H9 (cell line): ENCODE measurements at places on chromosomes 1 and 21. TPM values are rescaled to one million over a fixed set of nuclear protein-coding genes. Genes with fewer than 3 reads are reported as not detected.

DNA sequence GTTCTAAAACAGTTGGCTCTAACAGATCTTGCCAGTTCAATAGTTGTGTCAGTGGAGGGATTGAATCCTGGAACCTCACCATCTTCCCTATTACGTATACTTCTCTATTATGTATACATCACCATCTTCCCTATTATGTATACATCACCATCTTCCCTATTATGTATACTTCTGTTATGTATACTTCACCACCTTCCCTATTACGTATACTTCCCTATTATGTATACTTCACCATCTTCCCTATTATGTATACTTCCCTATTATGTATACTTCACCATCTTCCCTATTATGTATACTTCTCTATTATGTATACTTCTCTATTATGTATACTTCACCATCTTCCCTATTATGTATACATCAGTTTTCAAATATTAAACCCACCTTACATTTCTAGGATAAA lies 34.4 kb upstream of the HP1BP3 start:
- DNase-seq = no peak

DNA sequence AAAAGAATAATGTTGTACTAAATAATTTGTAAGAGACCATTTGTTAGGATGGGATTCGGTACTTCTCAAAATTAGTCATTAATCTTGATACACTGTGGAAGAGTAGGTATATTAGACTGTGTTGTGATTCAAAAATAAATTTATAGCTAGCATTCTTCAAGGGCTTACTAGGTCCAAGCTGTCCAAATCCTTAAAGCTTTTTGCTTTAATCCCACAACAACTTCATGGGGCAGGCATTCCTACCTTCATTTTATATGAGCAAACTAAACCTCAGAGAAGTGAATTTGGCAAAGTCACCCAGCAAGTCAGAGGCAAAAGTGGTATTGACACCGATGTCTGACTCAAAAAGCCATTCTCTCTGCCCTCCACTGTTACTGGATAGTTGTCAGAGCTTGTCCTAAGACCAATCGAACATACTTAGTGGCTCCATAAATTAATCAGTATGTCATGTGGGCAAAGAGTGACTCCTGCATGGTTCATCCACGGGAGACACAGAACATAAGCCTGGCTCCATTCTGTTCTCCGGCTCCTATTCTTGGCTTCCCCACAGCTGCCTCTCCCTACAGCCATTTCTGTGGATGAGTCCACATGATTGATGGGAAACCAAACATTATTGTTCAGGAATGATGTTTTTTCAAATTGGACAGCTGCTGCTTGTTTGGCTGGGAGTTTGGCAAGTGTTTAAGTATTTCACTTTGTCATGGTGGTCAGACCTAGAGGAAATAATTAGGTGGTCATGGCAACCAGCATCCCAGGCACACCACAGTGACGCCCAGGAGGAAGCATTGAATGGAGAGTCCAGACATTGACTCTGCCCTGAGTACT lies 133.4 kb upstream of the FGGY start:
- no peak for DNase-seq

GRCh38 chr1:22157359-22157966 lies 14.6 kb upstream of the WNT4 start:
- no peak for DNase-seq

GRCh38 chr1:221246067-221246466 lies 366.8 kb downstream of the HLX start:
- no peak for DNase-seq

DNA sequence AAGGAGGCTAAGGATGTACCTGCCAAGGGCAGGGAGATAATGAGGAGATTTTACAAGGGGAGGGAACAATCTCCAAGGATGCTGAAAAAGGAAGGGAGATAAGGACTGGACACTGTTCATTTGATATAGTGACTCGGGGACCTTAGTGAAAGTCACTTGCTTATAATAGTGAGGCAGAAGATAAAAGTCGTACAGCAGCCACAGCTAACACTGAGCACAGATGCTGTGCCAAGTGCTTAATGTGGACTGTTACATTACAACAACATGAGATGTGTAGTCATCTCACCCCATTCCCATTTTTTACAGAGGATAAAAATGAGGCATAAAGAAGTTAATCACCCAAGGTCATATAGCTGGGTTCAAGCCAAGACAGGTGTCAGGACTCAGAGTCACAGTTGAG lies 181.9 kb downstream of the FGGY start:
- no peak for DNase-seq

- DNase-seq = no peak
Observed at GRCh38 chr1:172359491-172359999, 60.9 kb upstream of the C1orf105 start.

DNA sequence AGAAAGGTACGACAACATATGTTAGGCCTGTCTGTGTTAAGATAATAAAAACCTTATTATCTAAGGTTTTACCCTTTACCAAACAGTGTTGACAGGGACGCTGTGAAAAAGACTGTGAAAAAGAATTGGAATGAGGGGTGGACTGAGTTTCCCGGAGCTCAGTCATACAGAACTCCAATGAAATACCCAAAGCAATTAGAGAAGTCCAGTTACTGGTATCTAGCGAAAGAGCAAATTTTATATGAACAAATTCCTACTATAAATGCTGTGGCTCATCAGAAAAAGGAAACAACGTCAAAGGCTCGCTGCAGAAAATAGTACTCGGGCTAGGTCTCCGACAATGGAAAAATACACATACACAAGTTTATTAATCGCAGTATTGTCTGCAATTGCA lies 708 bp upstream of the RBBP5 start:
- DNase-seq = no peak

- DNase-seq = no peak
Observed at GRCh38 chr1:8902765-8903164, 24.3 kb upstream of the ENO1 start.

DNA sequence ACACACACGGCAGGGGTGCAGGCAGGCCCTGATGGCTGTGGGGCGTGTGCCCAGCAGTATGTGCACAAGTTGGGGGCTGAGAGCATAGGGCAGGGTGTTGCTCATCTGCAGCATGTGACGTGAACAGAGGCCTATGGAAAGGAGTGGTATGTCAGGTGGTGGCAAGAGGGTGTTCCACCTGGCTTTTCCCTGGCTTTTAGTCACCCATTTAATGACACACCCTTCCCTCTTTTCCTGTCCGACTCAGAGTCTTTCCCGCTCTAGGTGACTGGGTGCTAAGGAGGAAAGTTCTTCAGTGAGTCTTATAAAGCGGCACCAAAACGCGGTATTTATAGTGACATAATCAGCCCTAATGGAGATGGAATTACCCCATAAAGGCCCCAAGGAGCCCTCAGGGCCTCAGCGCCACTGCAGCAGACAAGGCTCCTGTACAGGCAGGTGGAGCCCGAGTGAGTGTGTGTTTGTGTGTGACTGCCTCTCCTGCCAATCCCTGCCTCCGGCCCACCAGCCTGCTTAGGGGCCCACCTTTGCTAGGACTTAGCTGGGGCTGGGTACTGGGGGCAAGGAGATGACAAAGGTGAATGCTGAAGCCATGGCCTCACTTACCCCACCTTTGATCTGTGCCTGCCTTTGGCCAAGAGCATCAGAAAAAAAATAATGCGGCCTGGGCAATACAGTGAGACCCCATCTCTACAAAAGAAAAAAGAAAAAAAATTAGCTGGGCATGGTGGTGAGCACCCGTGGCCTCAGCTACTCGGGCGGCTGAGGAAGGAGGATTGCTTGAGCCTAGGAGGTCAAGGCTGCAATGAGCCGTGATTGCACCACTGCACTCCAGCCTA lies 3.3 kb upstream of the EPHA2 start:
- DNase-seq = no peak

DNA sequence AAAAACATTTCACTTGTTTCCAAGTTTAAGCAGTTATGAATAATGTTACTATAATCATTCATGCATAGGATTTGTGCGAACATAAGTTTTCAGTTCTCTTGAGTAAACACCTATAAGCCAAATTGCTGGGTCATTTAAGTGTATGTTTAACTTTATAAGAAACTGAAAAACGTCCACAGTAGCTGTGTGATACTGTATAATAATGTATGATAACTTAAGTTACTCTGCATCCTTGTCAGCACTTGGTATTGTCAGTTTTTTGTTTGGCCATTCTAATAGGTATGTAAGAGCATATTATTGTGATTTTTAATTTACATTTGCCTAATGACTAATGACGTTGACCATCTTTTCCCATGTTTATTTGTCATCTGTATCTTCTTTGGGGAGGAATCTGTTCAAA lies 14.4 kb upstream of the SLC35A3 start:
- no peak for DNase-seq

DNA sequence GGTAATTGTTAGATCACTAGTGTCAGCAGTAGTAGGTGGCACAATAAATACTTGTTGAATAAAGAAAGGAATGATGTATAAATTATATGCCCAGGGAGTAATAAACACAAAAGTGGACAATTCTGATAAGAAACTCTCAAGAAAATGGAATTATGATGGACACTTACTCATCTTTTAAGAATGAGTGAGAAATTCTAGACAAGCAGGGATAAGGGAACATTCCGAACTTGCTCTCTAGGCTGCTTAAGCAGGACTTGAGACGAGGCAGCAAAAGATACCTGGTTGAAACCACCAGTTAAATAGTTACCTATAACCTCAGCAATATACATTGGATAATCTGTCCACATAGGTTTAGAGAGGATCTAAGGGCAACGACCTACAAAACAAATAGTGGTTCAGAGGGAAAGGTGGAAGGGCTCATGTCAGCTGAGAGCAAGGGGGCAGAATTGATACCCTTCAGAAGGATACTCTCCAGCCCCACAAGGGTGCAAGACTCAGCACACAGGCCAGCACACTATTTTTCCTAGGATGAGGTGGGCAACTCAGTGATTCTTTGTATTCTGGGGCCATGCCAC lies 46.3 kb downstream of the XCL2 start:
- DNase-seq = no peak

DNA sequence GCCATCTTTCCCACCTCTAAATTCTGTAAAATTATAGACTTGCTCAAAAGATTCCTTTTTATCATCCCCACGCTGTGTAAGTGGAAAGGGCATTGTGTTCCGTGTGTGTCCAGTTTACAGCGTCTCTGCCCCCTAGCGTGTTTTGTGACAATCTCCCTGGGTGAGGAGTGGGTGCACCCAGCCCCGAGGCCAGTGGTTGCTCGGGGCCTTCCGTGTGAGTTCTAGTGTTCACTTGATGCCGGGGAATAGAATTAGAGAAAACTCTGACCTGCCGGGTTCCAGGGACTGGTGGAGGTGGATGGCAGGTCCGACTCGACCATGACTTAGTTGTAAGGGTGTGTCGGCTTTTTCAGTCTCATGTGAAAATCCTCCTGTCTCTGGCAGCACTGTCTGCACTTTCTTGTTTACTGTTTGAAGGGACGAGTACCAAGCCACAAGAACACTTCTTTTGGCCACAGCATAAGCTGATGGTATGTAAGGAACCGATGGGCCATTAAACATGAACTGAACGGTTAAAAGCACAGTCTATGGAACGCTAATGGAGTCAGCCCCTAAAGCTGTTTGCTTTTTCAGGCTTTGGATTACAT lies 61.9 kb downstream of the POFUT2 start:
- DNase-seq = no peak

DNA sequence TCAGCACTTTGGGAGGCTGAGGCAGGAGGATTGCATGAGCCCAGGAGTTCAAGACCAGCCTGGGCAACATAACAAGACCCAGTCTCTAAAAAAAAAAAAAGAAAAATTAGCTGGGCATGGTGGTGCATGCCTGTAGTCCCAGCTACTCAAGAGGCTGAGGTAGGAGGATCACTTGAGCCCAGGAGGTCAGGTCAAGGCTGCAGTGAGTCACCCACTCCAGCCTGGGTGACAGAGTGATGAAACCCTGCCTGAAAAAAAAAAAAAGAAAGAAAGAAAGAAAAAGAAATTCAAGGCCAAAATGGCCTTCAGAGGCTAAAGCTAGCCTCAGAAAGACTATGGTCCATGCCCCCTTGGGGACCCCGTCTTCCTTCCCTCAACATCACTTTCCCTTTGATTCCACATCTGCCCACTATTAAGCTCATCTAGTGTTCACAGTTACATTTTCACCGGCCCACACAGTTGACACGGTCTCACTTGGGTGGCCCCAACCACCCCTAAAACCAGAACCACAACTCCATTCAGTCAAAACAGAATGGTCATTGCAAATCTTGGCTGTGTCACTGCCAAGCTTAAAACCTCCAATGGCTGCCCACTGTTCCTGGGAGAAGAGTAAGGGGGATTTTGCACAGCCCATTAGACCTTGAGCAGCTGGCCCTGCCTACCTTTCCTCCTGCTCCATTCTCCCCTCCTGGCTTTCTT lies 2.1 kb upstream of the CAPN8 start:
- no peak for DNase-seq

DNA sequence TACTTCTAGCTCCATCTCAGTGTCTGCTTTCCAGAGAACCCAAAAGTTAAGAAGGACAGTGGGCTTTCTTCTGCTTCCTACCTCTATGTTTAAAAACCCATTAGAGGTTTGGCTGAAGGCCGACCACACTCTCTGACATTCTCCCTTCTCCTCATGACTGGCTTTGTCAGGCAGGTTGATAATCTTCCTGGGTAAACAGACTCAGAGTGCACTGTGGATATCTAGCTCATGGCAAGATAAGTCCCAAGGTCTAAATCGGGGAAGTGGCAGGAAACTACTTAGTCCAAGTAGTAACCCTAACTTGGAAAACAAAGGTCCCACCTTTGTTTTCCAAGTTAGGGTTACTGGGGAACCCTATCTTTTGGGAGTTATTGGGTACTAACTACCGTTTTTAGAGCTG lies 161.9 kb upstream of the SPAG17 start:
- no peak for DNase-seq

DNA sequence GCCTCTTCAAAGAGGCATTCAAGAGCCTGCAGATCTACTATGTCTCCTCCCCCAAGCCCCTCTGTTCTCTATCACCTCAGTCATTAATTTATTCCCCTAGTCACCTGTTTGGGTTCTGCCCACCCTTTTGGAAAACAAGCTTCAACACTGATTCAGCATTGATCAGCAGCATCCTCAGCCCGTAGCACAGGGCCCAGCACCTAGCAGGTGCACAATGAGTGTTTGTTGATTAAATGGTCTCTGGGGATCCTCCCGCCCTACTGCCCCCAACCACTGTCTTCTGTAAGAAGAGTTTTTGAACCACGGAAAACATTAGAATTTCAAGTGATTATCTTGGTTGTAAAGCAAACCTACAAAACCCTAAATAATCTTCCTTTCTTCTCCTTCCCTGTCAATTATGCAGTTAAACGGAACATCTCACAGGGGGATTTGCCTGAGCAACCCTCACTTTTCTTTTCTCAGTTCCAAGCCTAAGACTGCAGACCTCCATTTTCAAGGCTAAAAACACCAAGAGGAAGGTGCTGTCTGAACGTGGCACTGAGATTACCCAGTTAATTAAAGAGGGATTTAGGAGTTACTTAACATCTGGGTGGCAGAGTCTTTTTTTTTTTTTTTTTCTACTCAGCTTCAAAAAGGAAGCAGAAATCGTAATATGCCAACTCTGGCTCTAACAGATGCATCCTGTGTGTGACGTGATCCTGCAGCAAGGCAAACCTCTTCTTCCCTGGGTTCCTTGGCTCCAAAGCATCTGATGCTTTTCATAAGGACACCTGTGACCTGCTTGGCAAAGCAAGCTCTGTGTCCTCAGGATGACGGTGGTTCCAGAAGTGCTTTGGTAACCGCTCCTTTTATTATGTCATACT lies 163.0 kb downstream of the KAZN start:
- DNase-seq = no peak

- no peak for DNase-seq
Observed at GRCh38 chr1:30915491-30916230, 7.1 kb upstream of the SDC3 start.

Gene BCAS2
- total RNA-seq = 72.1 and 75.3 TPM in 2 replicates

Gene SELP
- not detected in 2 replicates for total RNA-seq

Gene FYB2
- total RNA-seq = 0.33 and 0.48 TPM in 2 replicates

Gene THEM5
- not detected in 2 replicates for total RNA-seq

Gene TDRD5
- total RNA-seq = 0.33 and 0.64 TPM in 2 replicates

Gene FMO3
- total RNA-seq = not detected in 2 replicates

Gene SPRR2B
- total RNA-seq = not detected in 2 replicates

Gene GPR153
- total RNA-seq = 8.9 and 9.6 TPM in 2 replicates

Gene LIN9
- 9.5 TPM in 2 replicates for total RNA-seq

Gene PKP1
- total RNA-seq = 0.09 and 0.13 TPM in 2 replicates

Gene CRNN
- total RNA-seq = not detected in 2 replicates
